ENCODE measurements at places on chromosomes 5 and 9.

- no peak for DNase-seq
Observed at GRCh38 chr9:6711403-6711802, 46.4 kb upstream of the KDM4C start.

- no peak for DNase-seq
Observed at GRCh38 chr5:142296914-142297417, 27.9 kb downstream of the SPRY4 start.

DNA sequence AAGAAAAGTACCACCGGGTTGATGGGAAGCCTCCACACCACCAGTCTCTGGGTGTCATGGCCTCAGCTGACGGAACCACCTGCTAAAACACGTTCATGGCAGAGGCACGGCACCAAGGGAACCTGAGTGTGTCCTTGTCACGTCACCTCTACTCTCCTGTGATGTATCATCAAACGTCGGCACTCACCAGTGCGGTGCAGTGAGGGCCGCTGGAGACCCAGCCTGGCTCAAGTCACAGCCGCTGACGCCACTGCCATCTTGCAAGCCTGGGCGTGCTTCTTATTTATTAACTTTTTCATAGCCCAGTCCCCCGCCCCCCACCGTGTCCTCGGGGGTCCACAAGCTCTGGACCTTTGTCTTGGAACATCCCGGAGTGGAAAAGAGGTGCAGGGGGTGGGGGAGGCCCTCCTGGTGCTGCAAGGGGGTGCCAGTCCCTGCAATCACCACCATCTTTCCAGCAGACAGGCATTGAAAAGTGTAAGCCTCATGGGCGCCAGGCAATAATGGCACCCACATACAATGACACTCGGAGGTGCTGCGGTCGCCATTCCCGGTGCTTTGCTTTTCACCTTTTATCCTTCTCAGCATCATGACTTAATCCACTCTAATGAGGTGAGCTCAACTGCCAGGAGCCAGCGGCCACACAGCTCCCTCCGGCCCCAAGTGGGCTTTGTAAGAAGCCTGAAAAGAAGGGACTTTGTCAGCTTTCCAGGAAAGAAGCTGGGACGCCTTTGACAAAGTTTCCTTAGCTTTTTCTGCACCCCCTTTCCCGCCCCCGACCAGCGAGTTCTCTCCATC, 202.3 kb upstream of the IRX1 start:
- no peak for DNase-seq

GRCh38 chr9:137851516-137852267, 25.9 kb upstream of the CACNA1B start:
- DNase-seq, result no peak

GRCh38 chr5:138978581-138978980, 103.4 kb upstream of the LRRTM2 start:
- no peak for DNase-seq

GRCh38 chr9:27599870-27600238, 26.6 kb upstream of the C9orf72 start:
- DNase-seq, result no peak
